ENCODE measurements at places on chromosomes 4 and X.

DNA sequence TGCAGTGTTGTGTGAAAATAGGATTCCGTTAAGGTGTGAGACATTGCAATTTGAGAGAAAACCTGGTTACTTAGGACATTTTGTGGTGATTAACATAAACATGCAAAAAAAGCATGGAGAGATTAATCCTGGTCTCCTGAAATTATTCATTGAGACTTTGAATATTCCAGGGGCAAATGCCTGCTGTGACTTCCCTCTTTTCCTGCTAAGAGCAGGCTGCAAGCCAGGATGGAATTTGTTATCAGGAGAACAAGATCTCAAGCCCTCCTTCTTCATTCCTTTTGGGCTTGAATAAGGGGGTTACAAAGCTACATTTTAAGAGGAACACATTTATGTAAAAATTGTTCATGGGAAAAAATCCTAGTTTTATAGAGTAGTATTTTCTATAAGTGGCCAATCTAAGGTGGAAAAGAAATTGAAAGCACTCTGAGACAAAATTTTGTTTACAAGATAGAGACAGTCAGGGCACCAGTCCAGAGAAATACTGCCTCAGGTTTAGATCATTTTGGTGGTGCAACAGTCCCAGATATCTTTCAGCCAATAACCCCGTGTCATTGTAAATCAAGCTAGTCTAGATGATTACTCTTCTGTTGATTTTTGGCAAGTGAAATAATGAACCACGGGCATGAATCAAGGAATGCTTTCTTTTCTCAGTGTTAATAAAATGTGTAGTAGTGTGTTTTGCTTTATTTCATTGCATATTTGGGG is 1528.3 kb upstream of the AGA start:
- no peak for DNase-seq

DNA sequence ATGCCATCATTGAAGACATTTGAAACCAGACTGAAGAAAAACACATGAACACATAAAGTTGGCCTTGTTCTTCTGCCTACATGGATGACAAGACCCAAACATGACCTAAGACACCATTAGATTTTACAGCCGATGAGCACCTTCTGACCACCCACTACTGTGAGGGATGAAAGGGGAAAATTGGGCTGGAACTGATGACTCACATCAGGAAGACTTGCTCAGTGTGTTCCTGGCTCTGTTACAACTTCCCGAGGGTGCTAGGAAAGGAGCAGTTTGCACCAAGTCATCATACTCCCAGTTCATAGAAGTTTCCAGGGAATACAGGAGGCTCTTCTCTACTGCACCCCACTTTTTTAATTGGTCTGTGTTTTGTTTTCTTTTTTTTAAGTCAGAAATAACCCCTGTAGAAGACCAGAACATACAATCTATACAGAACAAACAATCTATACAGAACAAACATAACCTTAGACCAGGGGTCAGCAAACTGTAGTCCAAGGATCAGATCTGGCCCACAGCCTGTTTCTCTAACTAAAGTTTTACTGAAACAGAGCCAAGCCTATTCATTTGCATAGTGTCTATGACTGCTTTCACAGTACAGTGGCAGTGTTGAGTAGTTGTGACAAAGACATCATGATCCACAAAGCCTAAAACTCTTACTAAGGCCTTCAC is 25.3 kb downstream of the BTC start:
- no peak for DNase-seq

DNA sequence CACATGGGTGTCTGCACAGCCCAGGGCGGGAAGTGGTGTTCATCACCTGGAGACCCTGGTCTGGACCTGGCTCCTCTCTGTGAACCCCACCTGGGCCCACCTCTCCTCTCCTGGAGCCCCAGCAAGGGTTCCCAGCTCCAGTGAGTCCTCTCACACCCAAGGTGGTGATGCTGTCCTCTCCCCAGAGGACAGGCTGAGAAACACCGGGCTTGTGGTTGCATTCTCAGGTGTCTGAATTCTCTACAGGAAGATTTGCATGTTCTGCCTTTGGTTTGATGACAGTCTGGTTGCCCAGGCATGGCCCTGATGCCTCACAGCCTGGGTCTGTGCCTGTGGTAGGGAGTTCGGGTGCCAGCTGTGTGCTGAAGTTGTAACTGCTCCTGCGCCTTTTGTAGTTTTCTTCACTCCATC is 3.8 kb downstream of the MAEA start:
- no peak for DNase-seq

DNA sequence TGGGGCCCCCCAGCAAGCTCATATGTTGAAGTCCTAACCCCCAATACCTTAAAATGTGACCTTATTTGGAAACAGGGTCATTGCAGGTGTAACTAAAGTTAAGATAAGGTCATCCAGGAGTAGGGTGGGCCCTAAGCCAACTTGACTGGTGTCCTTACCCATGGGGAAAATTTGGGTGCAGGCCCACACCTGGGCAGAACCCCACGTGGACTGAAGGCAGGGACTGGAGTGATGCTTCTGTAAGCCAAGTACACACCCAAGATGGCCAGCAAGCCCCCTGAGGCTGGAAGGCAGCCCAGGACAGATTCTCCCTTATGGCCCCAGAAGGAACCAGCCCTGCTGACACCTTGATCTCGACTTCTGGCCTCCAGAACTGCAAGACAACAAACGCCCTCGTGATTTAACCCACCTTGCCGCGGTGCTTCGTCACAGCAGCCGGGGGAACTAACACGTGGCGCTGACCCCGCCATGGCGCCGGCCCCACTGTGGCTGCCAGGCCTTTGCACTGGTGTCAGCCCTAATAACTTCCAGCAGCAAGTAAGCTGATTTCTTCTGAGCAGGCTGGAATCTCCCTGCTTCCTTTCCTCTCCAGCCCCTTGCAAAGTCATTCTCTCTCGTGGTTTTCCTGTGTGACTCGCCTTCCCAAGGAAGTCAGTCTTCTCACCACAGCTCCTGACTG is 23.2 kb upstream of the MXD4 start:
- DNase-seq, result no peak

DNA sequence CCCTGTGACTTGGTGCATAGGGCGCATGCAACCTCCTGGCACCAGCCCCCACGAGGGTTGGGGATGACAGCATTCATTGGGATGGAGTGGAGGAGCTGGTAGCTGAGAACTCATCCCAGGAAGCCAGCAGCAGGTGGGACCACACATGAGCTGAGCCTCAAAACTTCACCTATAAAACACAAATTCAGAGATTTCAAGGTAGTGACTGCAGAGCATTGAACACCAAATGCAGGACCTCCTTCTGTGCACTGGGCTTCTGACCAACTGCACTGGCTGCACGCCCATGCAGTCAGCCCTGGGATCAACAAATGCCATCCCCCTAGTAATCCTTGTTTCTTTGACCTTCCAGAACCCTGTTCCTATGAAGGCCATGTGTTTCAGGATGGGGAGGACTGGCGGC is 197.8 kb downstream of the FRAS1 start:
- DNase-seq, result no peak

DNA sequence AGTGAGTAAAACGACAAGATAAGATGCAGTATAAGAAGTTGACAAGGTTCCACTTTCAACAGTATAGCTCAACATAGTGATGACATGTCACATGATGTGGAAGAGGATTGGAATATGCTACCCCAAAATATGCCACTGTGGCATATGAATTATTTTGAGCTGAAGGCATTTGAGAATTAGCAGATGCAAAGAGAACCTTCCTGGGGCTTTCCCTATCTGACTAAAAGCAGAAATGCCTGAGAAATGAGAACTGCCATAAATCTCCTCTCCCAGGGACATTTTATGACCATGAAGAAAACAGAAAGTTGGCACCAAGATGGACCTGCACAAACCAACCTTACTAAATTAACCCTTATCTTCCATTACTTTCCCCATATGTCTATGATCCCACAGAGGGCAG is 24.8 kb downstream of the CDKN2AIP start:
- DNase-seq, result no peak

DNA sequence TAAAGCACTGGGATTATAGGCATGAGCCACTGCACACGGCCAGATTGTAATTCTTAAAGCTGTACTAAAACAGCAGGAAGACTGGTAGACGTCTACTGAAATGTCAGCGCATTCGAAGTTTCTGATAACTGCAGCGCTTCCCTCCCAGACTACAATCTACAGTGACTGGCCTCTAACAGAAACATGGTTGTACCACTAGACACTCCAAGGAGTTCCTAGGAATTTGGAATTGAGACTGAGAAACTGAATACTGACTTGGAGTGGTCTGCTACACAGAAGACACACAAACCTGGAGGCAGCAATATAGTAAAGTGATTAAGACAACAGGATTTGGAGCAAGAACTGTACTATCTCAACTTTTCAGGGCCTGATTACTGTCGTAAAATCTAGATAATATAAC is 937 bp downstream of the HELQ start:
- DNase-seq, result no peak

GRCh38 chr4:137471895-137472294 is 60.4 kb downstream of the PCDH18 start:
- no peak for DNase-seq

GRCh38 chr4:65943076-65943475 is 272.8 kb upstream of the EPHA5 start:
- no peak for DNase-seq

DNA sequence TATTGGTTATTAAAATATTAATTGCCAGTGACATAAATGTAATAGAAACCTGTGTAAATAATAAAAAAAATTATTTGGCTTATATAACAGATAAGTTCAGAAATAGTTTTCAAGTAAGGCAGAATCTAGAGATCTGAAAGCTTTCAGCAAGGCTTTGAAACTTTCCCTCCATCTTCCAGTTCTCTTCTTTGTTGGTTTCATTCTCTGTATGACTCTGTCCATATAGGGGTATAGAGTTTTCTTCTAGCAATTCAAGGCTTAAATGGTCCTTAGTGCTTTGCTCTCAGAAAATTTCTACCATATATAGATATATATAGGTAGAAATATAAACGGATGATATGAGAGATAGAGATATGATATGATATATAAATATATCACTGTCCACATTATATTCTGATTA is 160.5 kb upstream of the GABRA2 start:
- no peak for DNase-seq

GRCh38 chr4:10296730-10297129 is 160.5 kb downstream of the ZNF518B start:
- no peak for DNase-seq

DNA sequence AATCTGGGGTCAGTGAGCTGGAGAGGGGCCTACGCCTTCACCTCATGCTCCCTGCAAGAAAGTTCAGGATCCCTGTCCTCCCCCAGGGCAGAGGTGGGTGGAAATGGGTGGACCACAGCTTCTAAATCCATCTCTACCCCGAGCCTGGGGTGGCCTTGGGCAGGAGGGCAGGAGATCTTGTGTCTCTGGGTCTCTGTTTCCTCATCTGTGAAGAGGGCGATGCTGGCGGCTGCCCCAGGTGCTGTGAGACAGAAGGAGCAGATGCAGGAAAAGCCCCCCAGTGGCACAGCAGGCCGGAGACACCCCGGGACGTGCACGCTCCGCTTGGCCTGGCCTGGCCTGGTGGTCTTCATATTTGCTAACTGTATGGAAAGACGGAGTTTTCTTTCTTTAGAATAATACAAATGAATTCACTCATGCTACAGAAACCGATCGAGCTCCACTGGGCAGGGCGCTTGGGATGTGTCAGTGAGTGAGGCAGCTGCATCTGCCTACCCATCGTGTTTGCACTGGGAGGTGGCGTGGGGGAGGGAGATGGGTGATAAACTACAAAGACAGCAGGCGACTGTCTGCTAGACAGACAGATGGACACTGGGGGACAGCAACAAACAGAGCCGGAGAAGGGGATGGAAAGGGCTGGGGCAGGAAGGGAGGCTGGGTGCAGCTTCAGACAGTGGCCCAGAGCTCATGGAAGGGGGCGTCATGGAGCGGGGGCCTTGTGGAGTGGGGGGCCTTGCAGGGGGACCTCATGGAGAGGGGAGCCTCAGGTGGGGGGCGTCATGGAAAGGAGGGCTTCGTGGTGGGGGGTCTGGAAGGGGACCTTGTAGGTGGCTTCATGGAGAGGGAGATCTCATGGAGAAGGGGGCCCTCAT is 136.2 kb downstream of the CPZ start:
- no peak for DNase-seq

DNA sequence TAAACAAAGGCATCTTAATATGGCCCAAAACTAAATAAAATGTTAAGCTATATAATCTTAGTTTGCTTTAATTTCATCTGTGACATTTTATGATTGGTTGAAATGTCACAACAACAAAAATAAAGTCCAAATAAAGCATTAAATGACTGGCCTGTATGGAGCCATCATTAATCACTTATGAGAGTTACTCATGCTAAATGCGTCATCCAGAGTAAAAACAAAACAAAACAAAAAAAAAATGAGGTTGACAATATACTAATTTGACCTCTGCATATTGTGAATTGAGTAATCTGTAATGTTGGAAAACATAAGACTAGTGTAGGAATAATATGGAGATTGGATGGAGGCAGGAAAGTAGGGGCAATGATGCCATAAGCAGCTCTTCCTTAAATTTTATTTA is 139.7 kb downstream of the MAPK10 start:
- no peak for DNase-seq

GRCh38 chr4:182518421-182518820 is 275.2 kb downstream of the TENM3 start:
- no peak for DNase-seq

DNA sequence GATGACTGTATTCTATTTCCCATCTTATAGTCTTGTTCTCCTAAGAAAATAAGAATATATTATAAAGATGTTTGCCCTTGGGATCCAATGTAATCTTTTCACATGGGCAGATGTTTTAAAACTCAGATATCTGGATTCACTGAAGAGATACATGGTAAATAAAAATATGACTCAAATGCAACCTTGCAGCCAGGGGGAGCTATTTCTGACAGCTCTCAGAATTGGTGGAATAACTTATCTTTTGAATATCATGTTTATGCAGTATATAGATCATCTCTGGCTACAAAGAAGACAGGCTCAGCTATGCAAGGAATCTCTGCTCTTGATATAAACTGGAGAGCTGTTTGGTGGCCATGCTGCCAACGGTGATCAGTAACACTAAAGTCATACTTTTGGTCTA is 274.7 kb downstream of the GLUD2 start:
- no peak for DNase-seq

GRCh38 chr4:8582436-8582835 is 2.2 kb downstream of the GPR78 start:
- DNase-seq, result no peak

GRCh38 chr4:100842856-100843255 is 325.0 kb upstream of the EMCN start:
- no peak for DNase-seq

DNA sequence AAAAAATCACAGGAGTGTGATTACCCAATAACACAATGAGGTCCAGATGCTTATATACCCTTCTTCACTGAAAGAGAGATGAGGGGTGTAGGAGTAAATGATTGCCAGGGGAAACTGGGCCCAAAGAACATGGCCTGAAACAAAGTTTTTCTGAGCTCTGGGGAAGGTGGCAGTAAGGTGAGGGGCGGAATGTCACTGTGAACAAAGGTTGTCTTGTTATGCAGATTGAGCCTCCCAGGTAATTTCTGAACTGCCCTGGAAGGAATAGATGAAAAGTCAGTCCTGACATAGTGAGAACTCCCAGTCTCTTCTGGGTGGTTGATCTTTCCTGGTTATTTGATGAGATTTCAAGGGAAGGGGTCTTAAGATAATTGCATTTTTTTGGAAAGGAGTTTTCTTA is 2.5 kb upstream of the TMEM47 start:
- DNase-seq, result no peak

Measured in CD4-positive, alpha-beta T cell (primary cell).